HFF-Myc (cell line): ENCODE measurements at places on chromosomes 5 and 9.

GRCh38 chr5:51908215-51908614 is 525.0 kb downstream of the ISL1 start:
- DNase-seq: no peak

DNA sequence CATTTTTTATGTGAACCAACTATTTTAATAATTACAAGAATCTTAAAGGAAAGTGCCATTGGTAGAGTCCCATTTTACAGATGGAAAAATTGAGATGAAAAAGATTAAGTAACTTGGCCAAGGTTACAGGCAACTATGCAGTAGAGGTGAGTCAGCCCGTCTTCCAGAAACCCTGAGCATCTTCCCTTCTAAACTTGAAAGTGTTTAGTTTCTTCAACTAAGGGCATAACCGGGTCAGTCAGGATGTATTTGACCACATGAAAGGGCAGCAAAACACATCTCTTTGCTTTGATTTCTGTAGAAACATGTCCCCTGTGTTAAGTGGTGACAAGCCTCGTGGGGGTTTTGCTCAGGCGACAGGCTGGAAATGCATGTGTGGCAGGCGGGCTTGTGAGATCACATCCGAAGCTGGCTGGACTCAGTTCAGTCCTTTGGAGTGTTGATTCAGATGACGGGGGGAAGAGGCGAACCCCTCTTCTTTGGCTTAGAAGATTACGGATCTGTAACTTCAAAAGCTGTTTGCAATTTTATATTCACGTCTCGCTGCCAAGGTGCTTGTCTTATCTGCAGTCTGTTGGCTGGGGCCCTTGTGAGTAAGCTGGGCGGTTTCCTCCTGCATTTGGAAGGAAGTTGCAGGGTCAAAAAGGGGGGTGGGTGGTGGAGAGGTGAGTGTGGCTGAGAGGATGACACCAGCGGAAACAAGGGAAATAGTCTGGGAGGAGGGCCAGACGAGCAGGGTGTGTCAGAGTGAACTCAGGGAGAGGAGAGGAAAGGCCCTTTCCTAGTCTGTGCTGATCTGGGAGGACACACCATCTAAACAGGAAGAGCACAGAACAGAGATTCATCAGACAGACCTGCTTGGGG is 78.9 kb upstream of the RPS23 start:
- peak; percentile 92 for DNase-seq

GRCh38 chr5:150848271-150848670 is 1.9 kb downstream of the IRGM start:
- DNase-seq: no peak

DNA sequence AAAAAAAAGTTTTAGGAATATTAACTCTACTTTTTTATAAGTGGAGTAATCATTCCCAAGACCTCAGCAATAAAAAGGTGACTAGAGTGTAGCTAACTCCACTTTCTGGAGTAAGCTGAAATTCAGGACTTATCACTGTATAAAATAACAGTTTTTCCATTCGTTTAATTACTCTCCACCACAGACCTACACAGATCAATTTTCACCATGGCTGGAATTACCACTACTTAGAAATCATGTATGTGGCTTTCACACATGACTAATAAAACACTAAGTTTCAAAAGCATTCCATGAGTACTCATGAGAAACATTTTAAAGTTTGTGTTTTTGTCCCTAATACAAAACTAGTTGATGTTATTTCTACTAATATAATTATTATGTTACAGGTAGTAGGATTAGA is 9.9 kb downstream of the PLPP1 start:
- no peak for DNase-seq

DNA sequence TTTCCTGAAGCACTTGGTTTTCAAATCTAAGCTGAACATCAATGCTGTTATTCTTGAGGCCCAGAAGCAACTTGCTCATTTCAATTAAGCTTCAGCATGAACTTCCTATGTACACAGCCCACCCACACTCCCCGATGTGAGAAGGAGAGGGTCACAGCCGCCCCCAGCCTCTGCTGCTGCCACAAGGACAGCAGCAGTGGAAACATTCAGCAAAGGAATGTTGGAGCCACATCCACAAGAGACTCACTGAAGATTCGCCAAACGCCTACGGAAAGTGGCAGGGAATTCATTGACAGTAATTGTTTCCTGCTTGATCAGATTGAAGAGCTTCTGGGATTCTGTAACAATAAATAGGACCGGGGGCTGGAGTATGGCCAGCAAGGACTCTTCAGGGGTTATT is 2.9 kb downstream of the TGFBI start:
- no peak for DNase-seq

DNA sequence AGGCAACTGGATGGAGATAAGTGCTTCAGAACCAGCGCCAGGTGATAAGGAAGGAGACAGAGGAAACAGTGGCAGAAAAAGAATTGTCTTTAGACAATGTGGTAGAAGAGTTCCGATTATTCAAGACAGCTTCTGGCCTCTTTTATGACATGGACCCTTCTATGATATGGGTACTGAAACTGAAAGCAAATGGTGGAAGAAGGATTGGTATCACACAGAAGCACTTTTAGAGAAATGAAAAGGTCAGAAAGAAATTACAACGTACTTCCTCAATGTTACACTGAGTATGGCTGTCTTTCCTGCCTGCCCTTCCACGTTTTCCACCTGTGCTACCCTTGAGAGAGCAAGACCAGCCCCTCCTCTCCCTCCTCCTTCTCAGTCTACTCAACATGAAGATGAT is 959.3 kb downstream of the DNAH5 start:
- no peak for DNase-seq

DNA sequence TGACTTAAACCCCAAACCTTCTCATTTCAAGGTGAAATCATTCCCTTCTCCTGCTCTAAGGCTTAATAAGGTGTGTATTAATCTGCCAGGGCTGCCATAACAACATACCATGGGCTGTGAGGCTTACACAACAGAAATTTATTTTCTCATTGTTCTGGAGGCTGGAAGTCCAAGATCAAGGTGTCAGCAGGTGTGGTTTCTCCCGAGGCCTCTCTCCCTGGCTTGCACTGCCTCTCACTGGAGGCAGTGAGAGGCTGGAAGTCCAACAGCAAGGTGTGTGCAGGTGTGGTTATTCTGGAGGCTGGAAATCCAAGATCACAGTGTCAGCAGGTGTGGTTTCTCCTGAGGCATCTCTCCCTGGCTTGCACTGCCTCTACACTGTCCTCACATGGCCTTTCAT is 280.3 kb upstream of the TUT7 start:
- no peak for DNase-seq

- no peak for DNase-seq
These were observed 395.2 kb upstream of the KIF2A start for GRCh38 chr5:61910771-61911170.

DNA sequence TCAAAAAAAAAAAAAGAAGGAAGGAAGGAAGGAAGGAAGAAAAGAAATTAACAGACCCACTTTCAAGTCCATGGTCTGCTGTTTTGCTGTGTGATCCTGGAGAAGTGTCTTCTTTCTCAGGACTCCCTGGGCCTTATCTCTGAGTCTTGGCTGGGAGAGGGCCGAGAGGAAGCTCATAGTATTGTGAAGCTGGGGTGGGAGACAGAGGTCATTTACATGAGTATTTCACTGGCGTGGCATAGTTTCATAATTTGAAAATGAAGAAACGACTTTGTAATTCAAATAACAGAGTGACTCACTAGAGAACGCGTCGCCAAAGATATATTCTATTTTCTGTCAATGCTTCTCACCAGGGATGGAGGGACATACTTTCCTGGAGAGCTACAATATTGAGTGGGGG is 2.4 kb upstream of the C9orf50 start:
- DNase-seq: no peak

- DNase-seq: no peak
These were observed 165.5 kb downstream of the SYK start for GRCh38 chr9:90967145-90967538.

DNA sequence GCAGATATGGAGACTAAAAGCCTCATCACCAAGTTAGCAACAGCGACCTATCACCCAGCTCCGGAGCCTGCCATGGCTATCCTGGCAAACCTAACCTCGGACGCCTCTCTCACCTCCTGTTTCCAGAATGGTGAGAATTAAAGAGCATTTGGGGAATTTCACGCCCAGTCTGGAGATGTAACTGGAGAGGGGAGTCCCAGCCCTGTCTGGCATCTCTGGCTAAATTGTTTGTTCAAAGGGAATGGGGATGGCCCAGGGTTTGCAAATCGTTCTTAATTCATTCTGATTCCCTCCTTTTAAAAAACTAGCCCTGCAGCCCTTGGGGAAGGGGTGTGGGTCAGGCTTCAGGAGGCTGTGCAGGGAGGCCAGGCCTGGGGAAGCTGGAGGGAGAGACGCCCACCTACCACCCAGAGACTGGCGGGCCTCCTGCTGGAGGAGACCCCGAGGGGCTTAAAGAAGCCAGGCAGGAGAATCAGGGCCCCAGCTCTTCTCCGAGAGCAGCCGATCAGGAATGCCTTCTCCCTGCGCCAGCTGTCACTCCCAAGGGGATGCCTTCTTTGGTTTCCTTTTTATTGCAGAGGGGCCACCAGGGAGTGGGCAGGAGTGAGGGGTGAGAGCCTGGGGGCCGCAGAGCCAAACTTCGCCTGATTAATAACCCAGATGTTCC is 964 bp upstream of the COL5A1 start:
- DNase-seq: no peak

GRCh38 chr9:128568470-128569078 is 16.2 kb downstream of the SPTAN1 start:
- no peak for DNase-seq

DNA sequence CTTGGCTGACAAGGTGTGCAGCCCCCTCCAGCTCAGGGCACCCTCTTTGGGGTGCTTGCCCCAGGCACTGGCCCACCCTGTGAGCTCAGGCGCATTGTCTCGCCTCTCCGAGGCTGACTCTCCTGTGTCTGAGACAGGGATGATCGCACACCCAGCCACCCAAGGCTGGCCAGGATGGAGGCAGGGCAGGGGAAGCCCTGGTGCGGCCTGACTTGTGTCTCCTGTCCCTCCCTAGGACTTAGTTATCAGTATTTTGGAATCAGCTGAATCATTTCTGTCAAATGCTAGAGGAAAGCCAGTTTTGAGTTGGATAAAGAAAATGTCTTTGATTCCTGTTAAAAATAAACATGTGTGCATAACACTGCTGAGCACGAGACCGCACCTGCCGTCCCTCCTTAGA is 2.5 kb upstream of the DBH start:
- DNase-seq: no peak

- DNase-seq: no peak
These were observed at the start of gene F2R for GRCh38 chr5:76715736-76716455. Gene F2R, plus strand, starts transcription at chr5:76716126. Its CDS starts 182 bp downstream, at chr5:76716308.

- DNase-seq: no peak
These were observed 22.8 kb upstream of the CERCAM start for GRCh38 chr9:128397831-128398230.

GRCh38 chr5:122723606-122724352 is 51.1 kb upstream of the SNX2 start:
- peak; percentile 81 for DNase-seq

GRCh38 chr5:56377573-56377972 is 144.4 kb upstream of the ANKRD55 start:
- DNase-seq: no peak

- no peak for DNase-seq
These were observed 122.8 kb downstream of the SIL1 start for GRCh38 chr5:139075066-139076050.

DNA sequence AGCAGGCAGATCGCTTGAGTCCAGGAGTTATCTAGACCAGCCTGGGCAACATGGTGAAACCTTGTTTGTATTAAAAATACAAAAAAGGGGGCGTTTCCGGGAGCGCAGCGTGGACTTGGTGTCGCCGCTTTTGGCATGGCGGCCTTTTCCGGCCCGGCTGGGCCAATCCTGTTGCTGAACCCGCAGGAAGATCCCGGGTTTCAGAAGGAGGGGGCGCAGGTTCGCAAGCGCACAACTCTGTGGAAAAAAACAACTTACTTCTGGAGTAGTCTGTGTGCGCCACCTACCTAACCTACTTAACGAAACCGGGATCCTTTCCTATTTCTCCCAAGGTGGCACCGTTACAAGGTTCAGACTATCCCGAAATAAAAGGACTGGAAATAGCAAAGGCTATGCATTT is 198.6 kb downstream of the MSX2 start:
- DNase-seq: no peak

GRCh38 chr5:119512277-119512676 is 60.0 kb downstream of the HSD17B4 start:
- no peak for DNase-seq

GRCh38 chr9:109816490-109816889 is 36.5 kb downstream of the PALM2AKAP2 start:
- DNase-seq: peak; percentile 99
